Naive thymus-derived CD8-positive, alpha-beta T cell (primary cell): ENCODE measurements at places on chromosomes 4 and X.
A peak's percentile ranks its signal among the peaks of the same experiment; 100 is the strongest.

DNA sequence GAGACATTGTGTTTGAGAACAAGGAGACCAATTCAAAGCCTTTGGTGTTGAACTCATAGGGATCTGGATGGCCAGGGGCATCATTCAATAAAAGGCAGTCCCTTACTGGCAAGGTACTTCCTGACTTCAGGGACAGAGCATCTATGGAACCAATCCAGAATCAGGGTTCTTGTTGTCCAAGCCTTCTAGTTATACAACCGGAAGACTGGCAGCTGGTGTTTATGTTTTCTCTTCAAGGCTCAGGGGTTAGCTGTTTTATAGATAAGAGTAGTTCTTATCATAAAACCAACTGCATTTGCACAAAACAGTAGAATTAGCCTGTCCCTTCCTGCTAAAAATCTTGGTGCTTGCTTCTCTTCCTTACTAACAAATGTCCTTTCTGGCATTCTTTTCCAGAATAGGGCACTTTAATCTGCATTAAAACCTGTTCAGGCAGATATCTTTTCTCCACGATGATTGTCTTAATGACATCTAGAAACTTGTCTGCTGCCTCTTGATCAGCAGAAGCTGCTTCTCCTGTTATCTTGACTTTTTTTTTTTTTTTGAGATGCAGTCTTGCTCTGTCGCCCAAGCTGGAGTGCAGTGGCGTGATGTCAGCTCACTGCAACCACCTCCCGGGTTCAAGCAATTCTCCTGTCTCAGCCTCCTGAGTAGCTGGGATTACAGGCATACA is 38.4 kb upstream of the ARHGEF6 start:
- no peak for DNase-seq
- H3K36me3 ChIP-seq = peaks cover 12% of the 10 kb centered on the region
- no peak overlapping the region for H3K27ac ChIP-seq
- no peak overlapping the region for H3K4me3 ChIP-seq
- H3K4me1 ChIP-seq = no peaks in the 10 kb centered on the region

DNA sequence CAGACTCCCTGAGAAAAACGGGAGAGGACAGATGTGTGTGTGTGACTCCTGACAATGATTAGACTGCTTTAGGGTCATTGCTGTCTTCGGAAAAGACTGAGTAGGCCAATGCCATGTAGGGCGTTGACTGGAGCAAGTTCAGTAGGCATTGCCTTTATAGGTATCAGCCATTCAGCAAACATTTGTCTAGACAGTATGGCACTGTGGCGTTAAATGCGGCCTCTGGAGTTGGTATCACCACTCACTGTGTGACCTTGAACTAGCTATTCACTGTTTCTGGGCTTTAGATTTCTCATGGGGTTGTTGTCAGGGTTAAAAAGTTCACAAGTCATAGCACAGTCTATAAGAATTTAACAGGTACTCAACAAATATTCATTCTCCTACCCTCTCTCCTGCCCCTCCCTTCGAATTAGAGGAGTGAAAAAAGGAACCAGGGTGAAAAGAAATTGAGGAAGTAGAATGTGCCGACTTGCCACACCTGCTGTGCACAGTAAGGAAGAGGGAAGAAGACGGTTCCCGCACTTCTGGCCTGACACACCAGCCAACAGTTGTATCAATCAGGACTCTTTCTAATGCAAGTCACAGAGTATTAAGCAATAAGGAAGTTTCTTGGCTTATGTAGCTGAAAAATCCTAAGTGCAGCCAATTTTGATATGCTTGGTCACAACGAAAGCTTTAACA is 83.2 kb upstream of the PLAC8 start:
- H3K4me1 ChIP-seq = peaks cover 17% of the 10 kb centered on the region
- H3K27me3 ChIP-seq = no peaks in the 10 kb centered on the region
- DNase-seq = no peak
- H3K4me3 ChIP-seq = no peak overlapping the region

GRCh38 chr4:13907255-13907751 is 279.8 kb upstream of the BOD1L1 start:
- no peaks in the 10 kb centered on the region for H3K4me1 ChIP-seq
- DNase-seq = no peak
- H3K36me3 ChIP-seq = no peaks in the 10 kb centered on the region
- no peaks in the 10 kb centered on the region for H3K27me3 ChIP-seq

GRCh38 chr4:8828869-8829268 is 42.8 kb downstream of the HMX1 start:
- H3K4me1 ChIP-seq = no peaks in the 10 kb centered on the region
- H3K36me3 ChIP-seq = no peaks in the 10 kb centered on the region
- H3K27me3 ChIP-seq = peaks cover 8% of the 10 kb centered on the region
- H3K4me3 ChIP-seq = no peak overlapping the region
- no peak overlapping the region for H3K27ac ChIP-seq
- DNase-seq = no peak

DNA sequence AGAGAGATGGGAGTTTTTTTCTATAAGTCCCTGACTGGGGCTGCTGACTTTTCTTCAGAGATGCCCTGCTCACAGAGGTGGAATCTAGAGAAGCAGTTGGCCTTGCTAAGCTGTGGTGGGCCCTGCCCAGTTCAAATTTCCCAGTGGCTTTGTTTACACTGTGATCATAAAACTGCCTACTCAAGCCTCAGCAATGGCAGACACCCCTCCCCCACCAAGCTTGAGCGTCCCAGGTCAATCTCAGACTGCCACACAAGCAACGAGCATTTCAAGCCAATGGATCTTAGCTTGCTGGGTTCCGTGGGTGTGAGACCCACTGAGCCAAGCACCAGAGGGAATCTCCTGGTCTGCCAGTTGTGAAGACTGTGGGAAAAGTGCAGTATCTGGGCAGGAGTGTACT is 199.8 kb upstream of the WDFY3 start:
- H3K4me3 ChIP-seq = no peak overlapping the region
- H3K4me1 ChIP-seq = no peaks in the 10 kb centered on the region
- H3K27me3 ChIP-seq = peaks cover 2% of the 10 kb centered on the region
- H3K36me3 ChIP-seq = no peaks in the 10 kb centered on the region
- DNase-seq = no peak

GRCh38 chr4:67375291-67375690 is 170.0 kb downstream of the CENPC start:
- H3K27ac ChIP-seq = no peak overlapping the region
- H3K4me1 ChIP-seq = no peaks in the 10 kb centered on the region
- peaks cover 3% of the 10 kb centered on the region for H3K27me3 ChIP-seq
- H3K36me3 ChIP-seq = no peaks in the 10 kb centered on the region

DNA sequence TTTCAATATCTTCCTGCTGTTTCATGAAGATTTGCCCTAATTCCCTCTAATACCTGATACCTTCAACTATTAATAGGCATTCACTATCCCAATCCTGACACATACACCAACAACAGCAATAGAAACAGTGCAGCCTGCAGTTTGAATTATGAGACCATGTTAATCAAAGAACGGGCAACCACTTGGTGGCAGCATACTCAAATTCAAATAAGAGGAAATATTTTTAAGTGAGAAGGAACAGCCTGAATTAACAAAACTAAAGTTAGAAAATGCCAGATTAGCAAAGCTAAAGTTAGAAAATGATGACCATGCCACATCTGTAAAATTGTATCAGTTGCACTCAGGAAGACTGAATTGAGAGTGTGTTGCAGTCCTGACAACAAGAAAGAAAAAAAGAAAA is 204.9 kb downstream of the SMARCA1 start:
- DNase-seq = no peak
- no peak overlapping the region for H3K4me3 ChIP-seq
- H3K27me3 ChIP-seq = no peaks in the 10 kb centered on the region
- no peak overlapping the region for H3K27ac ChIP-seq
- peaks cover 2% of the 10 kb centered on the region for H3K4me1 ChIP-seq

- H3K27ac ChIP-seq = no peak overlapping the region
- no peak for DNase-seq
- H3K4me3 ChIP-seq = no peak overlapping the region
- no peaks in the 10 kb centered on the region for H3K27me3 ChIP-seq
These were observed 94.2 kb upstream of the MYOZ2 start for GRCh38 chr4:119041396-119041795.

GRCh38 chr4:176565049-176565448 is 227.7 kb downstream of the VEGFC start:
- no peak overlapping the region for H3K4me3 ChIP-seq
- H3K4me1 ChIP-seq = no peaks in the 10 kb centered on the region
- H3K27ac ChIP-seq = no peak overlapping the region

- DNase-seq = no peak
- no peak overlapping the region for H3K4me3 ChIP-seq
- no peaks in the 10 kb centered on the region for H3K4me1 ChIP-seq
- H3K36me3 ChIP-seq = no peaks in the 10 kb centered on the region
These were observed 1835.8 kb upstream of the TENM3 start for GRCh38 chr4:180407275-180407885.

DNA sequence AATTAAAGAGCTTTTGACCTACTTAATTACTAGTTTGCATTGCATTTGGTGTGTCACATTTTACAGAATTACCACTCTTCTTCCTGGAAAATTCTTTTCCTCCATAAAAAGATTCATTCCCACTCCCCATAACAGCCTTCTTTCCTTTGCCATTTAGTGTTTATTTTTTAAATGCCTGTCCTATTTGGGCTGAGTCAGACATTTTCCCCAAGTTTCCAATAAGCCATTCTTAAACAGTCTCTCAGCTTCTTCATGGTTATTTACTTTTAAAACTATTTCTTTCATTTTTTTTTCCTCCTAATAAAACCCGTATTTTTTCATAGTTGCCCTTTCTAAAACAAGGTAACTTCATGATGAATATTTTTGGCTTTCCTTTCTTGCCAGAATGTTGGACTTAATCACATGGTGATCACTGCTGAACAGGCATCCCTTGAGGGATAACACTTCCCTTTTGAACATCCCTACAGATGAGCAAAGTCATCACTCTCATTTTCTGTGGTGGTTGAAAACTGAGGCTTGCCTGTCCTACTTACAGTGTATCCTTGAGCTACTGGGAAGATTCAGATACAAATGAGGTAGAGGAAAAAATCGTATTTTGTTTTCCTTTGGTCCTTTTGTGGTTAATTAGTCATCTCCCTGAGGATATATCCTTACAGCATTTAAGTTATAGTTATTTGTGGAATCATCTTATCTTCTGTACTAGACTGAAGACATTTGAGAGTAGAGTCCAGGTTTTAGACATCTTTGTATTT is 520.5 kb upstream of the NR3C2 start:
- H3K27me3 ChIP-seq = peaks cover 13% of the 10 kb centered on the region
- H3K4me1 ChIP-seq = no peaks in the 10 kb centered on the region
- no peak overlapping the region for H3K27ac ChIP-seq
- no peaks in the 10 kb centered on the region for H3K36me3 ChIP-seq

- no peaks in the 10 kb centered on the region for H3K27me3 ChIP-seq
- H3K4me3 ChIP-seq = no peak overlapping the region
- H3K4me1 ChIP-seq = no peaks in the 10 kb centered on the region
- no peak for DNase-seq
- H3K36me3 ChIP-seq = no peaks in the 10 kb centered on the region
- H3K27ac ChIP-seq = no peak overlapping the region
These were observed 50.7 kb downstream of the UBE2NL start for GRCh38 chrX:143934542-143934941.

GRCh38 chrX:154802947-154803346 is 2.3 kb downstream of the MPP1 start:
- no peak for DNase-seq
- H3K36me3 ChIP-seq = no peaks in the 10 kb centered on the region
- H3K4me1 ChIP-seq = peaks cover 52% of the 10 kb centered on the region
- no peaks in the 10 kb centered on the region for H3K27me3 ChIP-seq

GRCh38 chrX:13691841-13692371 is 3.0 kb downstream of the RAB9A start:
- no peaks in the 10 kb centered on the region for H3K27me3 ChIP-seq
- H3K4me3 ChIP-seq = peak overlapping the region; percentile 71
- H3K27ac ChIP-seq = peak overlapping the region; percentile 85
- no peaks in the 10 kb centered on the region for H3K36me3 ChIP-seq
- peaks cover 68% of the 10 kb centered on the region for H3K4me1 ChIP-seq

DNA sequence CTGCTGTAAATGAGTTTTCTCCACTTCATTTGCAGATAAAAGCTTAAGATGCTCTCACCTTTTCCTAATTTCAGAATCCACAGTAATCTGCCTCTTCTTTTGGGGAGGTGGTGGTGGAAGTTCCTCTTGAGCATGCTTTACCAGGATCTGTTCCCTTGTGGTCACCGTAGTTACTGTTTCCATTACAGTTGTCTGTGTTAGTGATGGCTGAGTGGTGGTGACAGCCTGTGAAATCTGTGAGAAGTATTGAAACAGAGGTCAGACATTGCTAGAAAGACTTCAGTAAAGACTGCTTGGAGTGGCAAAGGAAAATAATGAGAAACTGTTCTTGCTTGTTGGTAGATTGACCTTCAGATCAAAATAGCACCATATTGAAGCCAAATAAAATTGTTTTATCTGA is 666.2 kb downstream of the DMD start:
- H3K36me3 ChIP-seq = no peaks in the 10 kb centered on the region
- H3K4me1 ChIP-seq = no peaks in the 10 kb centered on the region
- H3K27ac ChIP-seq = no peak overlapping the region
- H3K27me3 ChIP-seq = no peaks in the 10 kb centered on the region

DNA sequence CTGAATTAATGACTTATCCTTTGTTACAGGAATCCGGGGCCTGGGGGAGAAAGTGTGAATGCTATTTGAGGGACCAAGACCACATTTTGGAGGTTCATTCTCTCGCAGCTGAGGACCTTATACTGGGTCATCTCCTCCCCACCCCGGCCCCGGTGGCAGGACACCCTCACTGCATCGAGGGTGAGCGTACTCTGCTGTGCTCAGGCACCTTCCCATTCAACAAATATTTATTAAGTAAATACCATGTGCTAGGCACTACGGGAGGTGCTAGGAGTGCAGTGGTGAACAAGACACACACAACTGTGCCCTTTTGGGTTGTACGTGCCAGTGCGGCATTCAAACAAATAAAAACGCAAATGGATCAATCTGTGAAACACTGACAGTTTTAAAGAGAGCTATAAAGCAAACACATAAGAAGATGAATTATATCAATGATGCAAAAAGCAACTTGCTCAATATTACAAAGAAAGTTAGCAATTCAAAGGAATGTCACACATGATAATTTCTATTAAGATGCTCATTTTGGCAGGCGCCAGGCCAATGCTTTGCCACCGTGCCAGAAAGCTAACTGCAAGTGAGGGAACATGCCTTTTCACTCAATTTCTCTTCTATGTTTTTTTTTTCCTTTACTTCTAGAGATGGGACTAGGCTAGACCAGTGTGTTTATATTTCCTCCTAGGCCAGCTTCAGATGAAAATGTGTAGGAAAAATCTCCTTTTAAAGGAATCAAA is 24.6 kb downstream of the ADGRG2 start:
- no peaks in the 10 kb centered on the region for H3K4me1 ChIP-seq
- H3K27ac ChIP-seq = no peak overlapping the region
- DNase-seq = no peak
- peaks cover 2% of the 10 kb centered on the region for H3K27me3 ChIP-seq
